Mucosa of gallbladder (tissue), 1 donor: ENCODE measurements at places on chromosomes 4 and X. TPM values are rescaled to one million over a fixed set of nuclear protein-coding genes. Genes with fewer than 3 reads are reported as not detected.

DNA sequence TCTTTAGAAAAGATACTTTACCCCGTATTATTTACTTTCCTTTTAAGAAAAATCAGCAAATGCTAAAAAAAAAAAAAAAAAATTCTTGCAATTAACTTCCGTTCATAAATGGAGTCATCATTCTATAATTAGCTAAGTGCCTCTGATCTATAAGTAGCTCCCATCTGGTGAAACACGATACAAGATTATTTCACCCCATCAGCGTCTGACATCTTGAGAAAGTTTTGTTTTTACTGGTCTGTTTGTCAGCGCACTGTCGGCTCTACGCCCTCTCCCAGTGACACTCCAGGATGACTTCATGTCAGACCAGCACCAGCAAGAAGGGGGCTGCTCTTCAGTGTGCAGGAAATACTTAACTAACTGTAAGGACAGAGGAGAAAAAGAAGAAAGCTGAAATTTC is 108.3 kb downstream of the AFAP1 start:
- DNase-seq, result no peak

GRCh38 chr4:6110681-6111353 is 89.5 kb downstream of the JAKMIP1 start:
- DNase-seq, result no peak

Gene TIGD4
- total RNA-seq, result 0.92 TPM

Gene SERPINA7
- 0.26 TPM for total RNA-seq

DNA sequence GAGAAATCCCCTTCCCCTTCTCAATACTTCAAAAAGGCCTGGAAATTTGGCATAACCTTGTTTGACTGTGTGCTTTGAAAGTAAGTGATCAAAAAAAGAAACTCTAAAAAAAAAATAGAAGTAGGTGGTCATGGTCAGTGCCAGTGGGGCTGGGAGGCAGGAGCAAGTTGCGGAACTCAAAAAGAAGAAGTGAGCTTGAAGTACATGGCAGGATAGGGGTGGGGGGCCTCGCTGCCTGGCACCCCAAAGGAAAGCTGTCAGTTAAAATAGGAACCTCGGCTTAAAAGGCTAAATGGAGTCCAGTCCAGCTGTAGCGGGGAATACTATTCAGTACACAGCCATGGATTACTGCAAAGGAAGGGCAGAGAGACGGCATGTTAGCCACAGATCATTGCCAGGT is 12.2 kb upstream of the NKRF start:
- no peak for DNase-seq

GRCh38 chr4:107037199-107037584 is 1.1 kb upstream of the DKK2 start:
- DNase-seq, result peak; percentile 19

- DNase-seq, result no peak
Measured at GRCh38 chr4:2277956-2278355, 16.0 kb upstream of the MXD4 start.

GRCh38 chr4:99301376-99302164 is 10.8 kb upstream of the ADH1A start:
- DNase-seq, result no peak

DNA sequence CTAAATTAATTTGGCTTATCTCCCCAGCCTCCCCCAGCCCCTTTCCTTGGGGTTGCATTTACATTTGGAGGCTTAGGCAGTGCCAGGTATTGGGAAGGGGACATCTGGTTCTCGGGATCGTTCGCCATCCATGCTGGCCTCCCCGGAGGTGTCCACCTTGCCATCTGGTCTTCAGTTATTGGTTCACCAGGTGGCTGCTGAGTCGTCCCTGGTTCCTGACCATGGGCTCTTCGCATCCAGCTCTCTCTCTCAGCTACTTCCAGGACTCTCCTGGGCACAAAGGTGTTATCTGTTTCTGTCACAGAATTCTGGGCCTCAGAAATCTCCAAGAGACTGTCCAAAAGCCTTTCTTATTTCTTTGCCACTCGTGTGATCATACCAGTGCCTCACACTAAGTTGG is 75.4 kb upstream of the SCOC start:
- no peak for DNase-seq

Gene SCML2
- total RNA-seq, result 0.92 TPM

Gene TREX2
- total RNA-seq, result 0.63 TPM

Gene SHROOM2
- total RNA-seq, result 13.1 TPM

DNA sequence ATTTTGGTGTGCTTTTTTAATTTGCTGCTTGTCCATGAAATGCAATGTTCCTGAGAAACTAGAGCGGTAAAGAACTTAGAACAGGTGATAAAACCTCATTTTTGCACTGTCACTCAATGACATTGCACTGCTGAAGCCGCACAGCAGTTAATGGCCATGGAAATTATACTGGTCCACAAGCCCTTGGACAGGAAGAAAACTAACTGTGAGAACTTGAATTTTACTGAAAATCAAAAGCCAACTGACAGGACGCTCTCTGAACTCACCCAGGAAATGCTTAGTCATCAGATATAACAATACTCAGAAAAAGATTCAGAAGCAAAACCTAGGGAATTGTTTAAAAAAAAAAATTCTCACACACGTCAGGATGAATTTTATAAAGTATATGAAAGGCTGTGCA is 246.4 kb upstream of the SLC7A11 start:
- DNase-seq, result no peak

Gene SH3D19
- total RNA-seq, result 136 TPM

GRCh38 chr4:78669453-78669852 is 106.7 kb upstream of the BMP2K start:
- no peak for DNase-seq

GRCh38 chrX:79556800-79557199 is 189.7 kb upstream of the ITM2A start:
- DNase-seq, result no peak

Gene VCX3B
- total RNA-seq, result not detected

DNA sequence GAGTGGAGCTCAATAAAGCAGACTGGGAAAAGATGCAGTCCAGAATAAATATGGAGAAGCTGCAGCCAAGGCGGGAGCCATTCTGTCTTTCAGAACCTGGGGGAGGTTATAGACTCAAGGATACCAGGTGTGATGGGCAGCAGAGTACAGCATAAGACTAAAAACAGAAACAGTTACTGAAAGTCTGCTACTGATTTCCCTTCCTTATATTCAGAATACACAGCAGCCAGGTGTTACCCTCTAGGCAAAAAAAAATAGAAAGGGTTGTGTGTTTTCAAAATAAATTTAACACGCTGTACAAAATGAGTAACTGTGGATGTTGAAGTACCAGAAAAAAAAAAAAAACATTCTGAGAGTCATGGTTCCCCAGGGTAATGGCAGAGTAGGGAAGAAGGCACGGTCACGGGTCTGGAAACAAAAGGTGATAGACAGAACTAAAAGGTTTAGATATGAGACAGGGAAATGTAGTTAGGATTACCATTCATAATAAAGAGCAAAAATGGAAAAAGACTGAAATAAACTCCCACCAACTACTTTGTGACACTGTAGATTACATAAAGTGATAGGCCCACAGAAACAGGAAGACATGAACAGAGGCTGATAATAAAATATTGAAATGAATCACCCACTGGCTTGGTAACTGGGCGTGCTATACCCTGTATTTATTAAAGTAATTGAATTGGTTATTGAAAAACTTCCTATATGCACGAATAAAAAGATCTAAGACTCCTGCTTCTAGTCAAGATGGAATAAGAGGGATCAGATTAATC is 10.8 kb upstream of the HHIP start:
- no peak for DNase-seq

DNA sequence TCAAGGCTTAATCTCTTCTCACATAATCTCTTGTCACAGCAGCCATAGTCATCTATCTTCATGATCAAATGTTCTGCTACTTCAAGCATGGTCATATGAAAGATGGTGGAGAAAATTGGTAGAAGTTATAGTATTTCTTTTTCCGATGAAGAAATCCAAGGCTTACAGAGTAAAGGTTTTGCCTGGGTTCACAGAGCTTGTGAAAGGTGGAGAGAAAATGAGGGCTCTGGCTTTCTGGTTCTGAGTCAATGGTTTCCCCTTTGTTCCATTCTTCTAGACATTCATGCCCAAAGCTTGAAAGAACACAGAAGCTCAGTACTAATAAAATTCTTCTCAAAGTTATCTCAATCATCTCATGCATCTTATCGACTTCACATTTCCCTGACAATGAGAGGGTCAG is 36.1 kb downstream of the CLNK start:
- DNase-seq, result no peak

DNA sequence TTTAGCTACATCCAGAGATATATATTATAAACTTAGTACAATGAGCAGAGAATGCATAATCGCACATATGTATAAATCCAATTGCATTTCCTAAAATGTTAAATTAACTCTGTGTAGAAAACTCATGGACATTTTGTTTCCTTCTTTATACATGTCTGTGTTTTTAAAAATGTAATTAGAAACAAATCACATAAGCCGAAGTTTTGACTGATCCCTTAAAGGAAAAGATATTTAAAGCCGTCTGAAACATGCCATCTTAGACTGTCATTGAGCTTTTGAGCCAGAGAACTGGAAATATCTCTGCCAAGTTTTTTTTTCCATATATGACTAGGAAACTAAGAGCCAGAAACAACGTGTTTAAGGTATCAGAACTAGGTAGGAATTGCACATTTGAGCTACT is 107.0 kb downstream of the ARAP2 start:
- DNase-seq, result no peak

Gene ZDHHC15
- 1.5 TPM for total RNA-seq

- no peak for DNase-seq
Measured at GRCh38 chr4:10753856-10754402, 69.4 kb upstream of the CLNK start.

GRCh38 chr4:173909294-173909693 is 374.2 kb downstream of the FBXO8 start:
- no peak for DNase-seq

Gene CYBB
- total RNA-seq, result 41.8 TPM

DNA sequence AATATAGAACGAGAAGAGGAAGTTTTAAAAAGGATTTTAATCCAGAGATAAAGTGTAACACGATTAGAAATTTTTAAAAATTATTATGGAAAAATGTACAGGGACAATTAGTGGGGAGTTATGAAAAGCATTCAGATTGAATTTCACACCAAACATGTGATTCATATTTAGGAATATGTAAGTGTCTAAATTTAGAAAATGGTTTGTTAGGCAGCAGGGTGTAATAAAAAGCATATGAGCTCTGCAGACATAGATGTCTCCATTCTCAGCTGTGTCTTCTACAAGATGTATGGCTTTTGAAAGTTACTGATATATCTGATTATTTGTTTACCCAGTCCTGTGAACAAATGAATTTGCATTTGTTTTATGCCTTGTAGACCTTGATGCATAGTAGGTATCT is 638.9 kb upstream of the AGA start:
- no peak for DNase-seq

DNA sequence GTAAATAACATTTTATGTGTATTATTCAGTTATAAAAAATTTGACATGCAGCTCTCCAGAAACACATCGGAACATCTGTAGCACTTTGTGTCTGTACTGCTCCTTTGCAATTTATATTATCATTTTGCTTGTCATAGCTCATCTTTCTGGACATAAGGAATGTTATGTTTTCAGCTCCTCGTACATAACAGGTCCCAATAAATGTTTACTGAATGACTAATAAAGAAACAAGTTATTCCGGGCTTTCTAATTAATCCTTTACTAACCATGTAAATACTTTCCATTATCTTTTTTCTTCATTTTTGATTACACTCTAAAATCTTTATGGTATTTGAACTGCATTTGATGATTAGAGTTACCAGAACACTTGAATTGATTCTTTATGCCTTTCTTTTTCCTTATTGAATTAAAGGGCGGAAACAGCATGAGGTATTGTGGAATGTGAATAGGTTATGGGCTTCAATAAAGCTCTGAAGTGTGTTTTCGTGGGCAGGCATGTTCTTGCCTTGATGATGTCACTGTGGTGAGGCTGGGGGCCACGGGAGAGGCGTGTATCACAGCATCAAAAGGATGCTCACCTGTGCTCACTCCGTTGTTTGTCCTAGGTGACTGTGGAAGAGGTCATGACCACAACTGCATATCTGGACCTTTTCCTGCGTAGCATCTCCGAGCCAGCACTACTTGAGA is 131.6 kb downstream of the GATB start:
- no peak for DNase-seq

Gene AFP
- total RNA-seq, result 2.4 TPM

- no peak for DNase-seq
Measured at GRCh38 chr4:100738196-100739165, 220.7 kb upstream of the EMCN start.

DNA sequence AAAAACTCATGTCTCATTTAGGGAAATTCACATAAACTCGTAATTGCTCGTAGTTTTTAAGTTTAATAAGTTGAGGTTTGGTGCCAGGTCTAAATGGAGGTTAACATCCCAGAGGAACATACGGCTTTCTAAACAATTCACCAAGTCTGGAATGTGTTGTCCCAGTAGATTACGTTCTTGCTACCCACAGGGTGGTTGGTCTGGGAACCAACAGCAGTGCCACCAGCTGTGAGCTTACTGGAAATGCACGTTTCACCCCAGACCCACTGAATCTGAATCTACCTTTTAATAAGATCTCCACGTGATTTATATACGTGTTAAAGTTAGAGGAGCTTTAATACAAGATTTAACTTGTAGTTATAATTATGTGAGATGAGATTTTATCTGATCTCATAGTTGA is 134.3 kb downstream of the BMPR1B start:
- no peak for DNase-seq

Gene FAM53A
- 1.6 TPM for total RNA-seq

- DNase-seq, result no peak
Measured at GRCh38 chrX:43481576-43481975, 174.5 kb upstream of the MAOA start.

GRCh38 chr4:158858410-158859199 is 89.8 kb downstream of the FNIP2 start:
- no peak for DNase-seq

Gene STBD1
- 16.3 TPM for total RNA-seq

DNA sequence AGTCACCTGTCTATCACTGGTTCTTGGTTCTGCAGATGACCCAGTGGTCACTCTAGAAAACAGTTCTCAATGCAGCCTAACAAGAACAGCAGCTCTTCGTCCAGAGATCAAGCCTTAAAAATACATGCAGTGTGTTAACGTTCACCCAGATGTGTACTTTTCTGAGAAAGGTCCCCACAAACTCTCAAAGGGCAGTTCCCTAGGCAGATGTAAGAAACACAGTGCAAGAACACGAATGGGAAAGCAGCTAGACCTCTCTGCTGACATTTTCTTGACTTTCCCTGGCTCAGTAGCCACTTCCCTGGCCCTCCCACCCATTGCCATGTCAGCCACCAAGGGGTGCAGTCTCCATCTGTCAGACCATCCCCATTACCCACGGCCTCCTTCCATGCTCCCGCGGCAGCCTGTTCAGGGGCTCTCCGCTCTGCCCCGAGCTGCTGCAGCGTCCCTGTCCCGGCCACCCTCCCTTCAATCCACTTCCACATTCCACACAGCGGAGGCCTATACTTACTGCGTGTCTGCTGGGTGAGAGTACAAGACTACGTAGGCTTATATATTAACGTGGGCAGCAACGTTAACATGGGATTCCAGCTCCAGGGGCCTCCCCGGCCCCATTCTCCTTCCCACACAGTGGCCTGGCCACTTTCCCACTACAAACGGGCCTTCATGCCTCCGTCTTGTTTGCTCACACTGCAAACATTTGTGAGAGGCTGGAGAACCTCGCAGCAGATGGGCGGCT is 34.3 kb downstream of the IRF2 start:
- no peak for DNase-seq

Gene CENPVL1
- total RNA-seq, result 0.17 TPM
